IPS DF 6.9 (cell line): ENCODE measurements at places on chromosomes 6 and 20.

- no peak for DNase-seq
Measured at GRCh38 chr6:91970700-91971099, 1383.8 kb upstream of the MAP3K7 start.

DNA sequence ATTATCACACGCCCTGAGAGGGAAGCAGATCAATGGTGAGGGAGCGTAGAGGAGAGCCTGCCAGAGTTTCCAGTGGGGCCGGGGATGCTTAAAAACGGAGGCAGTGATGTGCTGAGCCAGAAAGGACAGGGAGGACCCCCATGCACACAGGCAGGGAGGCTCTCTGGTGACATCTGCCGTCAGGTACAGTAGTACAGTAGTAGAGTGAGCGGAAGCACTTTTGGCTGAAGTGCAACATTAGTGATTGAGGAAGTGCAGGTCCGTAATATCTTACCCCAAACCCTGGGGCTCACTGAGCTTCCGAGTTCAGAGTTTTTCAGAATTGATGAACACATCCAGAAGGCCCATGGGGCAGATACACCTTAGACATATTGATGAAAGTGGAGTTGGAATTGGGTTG is 42.1 kb downstream of the GFRA4 start:
- no peak for DNase-seq

DNA sequence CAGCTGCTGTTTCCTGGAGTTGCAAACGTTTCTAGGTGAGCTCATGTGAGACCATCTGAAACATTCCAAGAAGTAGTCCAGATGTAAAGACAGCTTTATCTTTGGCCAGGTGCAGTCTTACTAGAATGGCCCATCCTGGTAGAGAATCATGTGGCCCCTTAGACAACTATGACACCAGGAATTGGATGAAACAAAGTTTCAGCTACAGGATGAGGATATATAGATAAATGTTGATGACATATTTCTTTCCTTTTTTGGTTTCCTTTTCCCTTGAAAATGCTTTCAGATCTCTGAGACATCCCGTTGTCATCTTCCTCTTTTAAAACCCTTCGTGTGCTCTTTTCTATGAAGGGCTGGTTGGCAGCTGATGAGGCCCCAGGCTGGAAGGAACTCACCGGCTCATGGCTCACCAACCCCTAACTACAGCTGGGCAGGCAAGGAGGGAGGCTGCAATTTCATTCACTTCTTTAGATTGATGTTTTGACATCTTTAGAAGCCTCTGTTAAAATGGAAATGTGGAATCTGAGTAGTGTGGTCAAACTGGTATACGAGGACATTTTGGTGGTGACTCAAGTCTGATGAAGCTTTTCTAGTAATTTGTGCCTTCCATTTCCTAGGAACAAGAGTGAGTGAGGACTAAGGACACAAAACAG is 167.9 kb upstream of the TNFAIP3 start:
- DNase-seq = no peak

DNA sequence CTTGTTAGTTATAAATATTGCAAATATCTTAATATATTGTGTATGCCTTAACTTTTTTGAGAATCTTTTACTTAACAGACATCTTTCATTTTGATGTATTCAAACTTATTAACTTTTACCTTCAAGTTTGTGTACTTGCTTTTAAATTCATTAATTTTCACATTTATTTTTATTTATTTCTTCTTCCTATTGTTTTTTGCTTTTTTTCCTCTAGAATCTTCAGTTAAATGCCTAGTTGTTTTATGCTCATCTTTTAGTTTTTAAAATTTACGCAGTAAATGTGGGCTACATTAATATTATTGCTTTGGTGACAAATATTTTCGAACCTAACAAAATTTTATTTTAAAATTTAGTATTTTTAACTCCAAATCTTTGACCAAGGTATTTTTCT is 89.0 kb downstream of the TNFAIP3 start:
- no peak for DNase-seq

GRCh38 chr6:160955508-160956295 is 35.9 kb upstream of the MAP3K4 start:
- DNase-seq = no peak

DNA sequence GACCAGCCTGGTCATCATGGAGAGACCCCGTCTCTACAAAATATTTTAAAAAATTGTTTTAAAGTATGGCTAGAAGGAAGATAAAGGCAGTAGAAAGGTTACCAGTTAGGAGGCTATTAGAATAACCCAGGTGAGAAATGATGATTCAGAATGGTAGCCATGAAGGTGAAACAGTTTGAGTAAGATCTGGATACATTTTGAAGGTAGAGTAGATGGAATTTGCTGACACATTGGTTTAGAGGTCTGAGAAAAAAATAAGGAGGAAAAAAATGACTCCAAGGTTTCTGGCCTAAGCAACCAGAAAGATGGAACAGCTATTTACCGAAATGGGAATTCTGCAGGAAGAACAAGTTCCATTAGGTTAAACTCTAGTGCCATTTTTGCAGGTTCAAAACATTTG is 167.9 kb upstream of the TAB2 start:
- no peak for DNase-seq

DNA sequence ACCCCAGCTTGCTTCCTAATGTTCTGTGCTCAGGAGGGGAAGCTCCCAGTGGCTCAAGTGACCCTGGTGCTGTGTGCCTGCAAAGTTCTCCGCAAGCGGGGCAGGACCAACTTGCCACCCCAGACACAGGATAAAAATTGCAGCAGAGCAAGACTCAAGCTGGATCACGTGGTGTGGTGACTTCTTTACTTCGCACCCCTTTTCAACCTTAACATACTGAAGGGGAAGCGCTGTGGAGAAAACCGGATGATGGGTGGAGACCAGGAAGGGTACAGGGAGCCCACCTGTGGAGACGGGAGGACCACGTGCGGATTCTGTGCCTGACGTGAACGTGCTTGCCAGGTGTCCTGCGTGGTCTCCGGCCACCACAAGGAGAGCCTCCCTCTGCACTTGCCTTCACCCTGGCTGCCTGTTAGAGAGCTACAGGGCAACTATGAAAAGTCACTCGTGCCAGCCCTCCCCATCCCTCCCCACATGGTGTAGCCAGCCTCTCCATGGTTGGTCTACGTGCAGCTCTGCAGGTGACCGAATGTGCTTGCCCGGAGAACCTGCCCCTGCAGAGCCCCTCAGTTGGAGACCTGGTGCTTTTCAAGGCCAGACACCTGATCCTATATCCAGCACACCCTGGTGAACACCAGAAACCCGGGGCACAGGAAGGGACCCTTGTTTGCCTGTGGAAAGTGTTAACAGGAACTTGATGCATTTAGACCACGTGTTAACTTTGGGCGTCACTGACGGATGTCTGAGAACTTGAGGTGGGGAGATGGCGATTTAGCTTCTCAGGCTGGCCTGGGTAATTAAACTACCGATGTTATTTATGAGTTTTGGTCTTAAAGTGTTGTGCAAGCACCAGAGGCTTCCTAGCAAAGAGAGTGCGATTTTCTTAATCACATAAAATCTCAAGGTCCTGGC is 23.9 kb upstream of the DACT2 start:
- DNase-seq = no peak

DNA sequence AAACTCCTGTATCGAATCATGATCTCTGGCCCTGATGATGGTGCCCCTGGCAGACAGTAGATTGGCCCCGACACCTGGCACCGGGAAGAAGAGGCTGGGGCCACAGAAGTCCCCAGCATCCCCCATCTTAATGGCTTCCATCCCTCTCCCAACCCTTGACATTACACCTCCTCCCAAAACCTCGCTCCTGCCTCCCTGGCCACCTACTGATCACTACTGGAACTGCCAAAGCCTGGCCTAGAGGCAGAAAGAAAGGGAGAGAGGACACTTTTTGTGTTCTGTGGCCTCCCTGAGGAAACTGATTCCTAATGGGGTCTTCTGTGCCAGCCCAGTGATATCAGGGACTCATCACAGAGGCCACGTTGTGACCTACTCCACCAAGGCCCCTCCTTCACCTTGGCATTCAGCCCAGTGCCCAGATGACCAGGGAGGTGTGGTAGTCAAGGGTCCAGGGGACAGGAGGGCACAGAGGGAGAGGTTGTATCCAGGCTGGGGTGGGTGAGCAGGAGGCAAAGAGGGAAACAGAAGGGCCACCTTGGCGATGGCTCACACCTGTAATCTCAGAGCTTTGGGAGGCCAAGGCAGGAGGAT is 6.1 kb downstream of the C20orf173 start:
- DNase-seq = no peak

- DNase-seq = no peak
Measured at GRCh38 chr6:1383729-1384548, 5.4 kb upstream of the FOXF2 start.

DNA sequence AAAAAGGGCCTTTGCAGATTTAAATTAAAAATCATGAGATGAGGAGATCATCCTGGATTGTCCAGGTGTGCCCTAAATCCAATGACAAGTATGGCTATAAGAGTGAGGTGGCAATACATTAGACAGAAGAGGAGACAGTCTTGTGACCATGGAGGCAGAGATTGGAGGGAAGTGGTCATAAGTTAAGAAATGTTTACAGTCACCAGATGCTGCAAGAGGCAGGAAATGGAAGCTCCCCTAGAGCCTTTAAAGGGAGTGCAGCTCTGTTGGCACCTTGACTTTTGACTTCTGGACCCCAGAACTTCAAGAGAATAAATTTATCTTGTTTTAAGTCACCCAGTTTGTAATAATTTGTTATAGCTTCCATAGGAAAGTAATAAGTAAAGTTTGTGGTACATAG is 61.1 kb downstream of the HMGN3 start:
- DNase-seq = no peak

- DNase-seq = no peak
Measured at GRCh38 chr20:20677186-20677585, 35.3 kb downstream of the RALGAPA2 start.

DNA sequence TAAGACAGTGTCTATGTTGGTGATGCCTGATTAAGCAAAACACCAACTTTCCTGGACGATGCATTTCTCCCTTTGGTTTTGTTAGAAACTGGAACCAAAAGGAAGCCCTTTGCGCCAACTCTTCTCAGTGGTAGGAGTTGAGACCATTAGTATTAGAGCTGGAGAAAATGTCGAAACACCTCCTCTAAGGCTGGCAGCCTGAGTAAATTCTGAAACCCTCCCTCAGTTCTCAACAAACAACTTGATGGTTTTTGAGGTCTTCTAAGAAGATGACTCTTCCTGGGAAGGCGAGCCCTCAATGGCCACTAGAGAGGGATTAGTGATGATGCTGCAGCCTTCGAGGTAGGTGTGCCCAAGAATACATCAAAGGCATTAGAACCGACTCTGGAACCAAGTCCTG is 78.4 kb upstream of the CCN6 start:
- DNase-seq = no peak

- DNase-seq = no peak
Measured at GRCh38 chr6:41670703-41671360, 32.6 kb downstream of the MDFI start.

DNA sequence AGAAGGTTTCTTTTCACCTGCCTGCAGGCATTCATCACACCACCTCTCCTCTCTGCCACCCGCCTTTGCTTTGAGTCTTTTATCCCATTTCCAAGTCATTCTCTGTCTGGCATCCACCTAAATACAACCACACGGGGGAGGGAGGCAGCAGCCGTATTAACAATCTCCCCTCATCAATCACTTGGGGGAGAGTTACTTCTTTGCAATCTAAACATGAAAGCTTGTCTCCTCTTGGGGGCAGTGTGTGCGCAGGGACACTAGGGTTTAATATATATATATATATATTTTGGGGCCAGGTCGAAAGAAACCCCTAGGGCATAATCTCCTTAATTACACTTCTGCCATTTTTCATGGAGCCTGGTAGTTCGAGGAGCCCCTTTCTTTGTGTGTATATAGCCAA is 214.5 kb downstream of the TSHZ2 start:
- no peak for DNase-seq

- DNase-seq = no peak
Measured at GRCh38 chr6:8269872-8270454, 165.4 kb downstream of the SLC35B3 start.

DNA sequence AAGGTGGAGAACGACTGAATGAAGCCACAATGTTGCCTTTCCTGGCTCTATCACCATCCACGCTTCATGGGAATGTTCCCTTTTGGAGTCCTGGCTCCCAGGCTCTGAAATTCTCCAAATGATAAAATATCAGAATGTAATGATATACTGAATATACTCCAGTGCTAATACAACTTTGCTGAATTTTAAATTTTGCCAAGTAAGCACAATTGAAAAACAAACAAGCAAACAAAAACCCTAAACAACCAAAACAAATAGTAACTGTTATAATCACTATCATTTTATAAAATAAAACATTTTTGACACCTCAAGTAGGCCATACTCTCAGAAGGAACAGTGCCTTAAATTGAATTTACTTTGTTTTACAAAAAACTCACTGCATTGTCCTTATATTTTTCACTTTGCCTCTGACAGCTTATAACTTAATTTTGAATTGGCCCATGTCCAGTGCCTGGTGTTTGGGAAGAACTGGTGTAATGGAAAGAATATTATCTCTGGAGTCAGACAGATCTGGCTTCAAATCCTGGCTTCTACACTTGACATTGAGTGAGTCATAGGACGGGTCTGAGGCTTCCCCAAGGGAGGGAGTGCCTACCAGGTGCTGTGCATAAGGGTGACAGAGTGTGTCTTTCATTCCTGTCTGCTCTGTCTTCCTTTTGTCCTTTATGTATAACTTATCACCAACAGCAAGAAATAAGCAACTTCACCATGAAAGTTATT is 698.3 kb downstream of the EPM2A start:
- DNase-seq = no peak

DNA sequence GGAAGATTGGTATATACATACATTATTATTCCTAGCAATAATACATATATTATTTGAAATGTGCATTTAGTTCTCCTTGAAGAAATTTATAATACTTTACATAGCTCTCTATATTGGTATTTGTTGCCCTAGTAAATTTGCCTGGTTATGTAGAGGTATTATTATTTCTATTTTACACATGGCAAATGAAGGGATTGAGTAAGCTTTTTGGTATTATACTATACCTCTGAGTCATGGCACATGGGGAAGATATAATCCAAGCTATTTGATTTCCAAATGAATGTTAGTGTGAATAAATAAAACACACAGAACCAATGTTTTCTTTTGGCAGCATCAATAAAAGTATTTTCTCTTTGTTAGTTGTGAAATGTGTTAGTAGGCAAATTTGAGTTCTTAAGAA is 409.6 kb upstream of the SLC35B3 start:
- no peak for DNase-seq

DNA sequence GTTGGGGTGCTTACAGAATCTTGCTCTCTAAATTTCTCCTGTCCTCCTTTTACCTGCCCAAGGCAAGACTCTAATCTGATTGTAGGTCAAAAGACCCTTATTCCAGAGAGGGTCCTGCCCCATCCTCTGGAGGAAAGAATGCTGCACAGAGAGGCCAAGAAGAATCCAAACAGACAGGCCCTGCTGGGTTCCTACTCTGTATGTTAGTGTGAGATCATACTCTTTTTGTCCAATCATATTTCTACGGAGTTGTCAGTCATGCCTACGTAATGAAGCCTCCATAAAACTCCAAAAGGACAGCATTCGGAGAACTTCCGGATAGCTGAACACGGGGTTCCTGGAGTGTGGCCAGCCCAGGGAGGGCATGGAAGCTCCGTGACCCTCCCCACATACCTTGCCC is 50.5 kb downstream of the VEGFA start:
- no peak for DNase-seq

- no peak for DNase-seq
Measured at GRCh38 chr6:155270561-155271091, 6.8 kb downstream of the CLDN20 start.

- no peak for DNase-seq
Measured at GRCh38 chr20:64171211-64171610, 7.0 kb downstream of the MYT1 start.

- DNase-seq = no peak
Measured at GRCh38 chr6:68915586-68915985, 280.5 kb downstream of the ADGRB3 start.
